Uterus (tissue), 4 donors: ENCODE measurements at places on chromosomes 12 and 14. TPM values are rescaled to one million over a fixed set of nuclear protein-coding genes. Genes with fewer than 3 reads are reported as not detected.

GRCh38 chr12:116855744-116856470, 25.3 kb downstream of the HRK start:
- DNase-seq, result no peak
- H3K27me3 ChIP-seq, result no peaks in the 10 kb centered on the region
- H3K36me3 ChIP-seq, result no peaks in the 10 kb centered on the region
- no peaks in the 10 kb centered on the region for H3K4me1 ChIP-seq
- H3K27ac ChIP-seq, result no peak overlapping the region

GRCh38 chr12:1804545-1805332, 15.6 kb upstream of the LRTM2 start:
- no peak overlapping the region for H3K27ac ChIP-seq
- H3K27me3 ChIP-seq, result no peaks in the 10 kb centered on the region
- peak; percentile 88 for DNase-seq
- no peaks in the 10 kb centered on the region for H3K4me1 ChIP-seq
- no peaks in the 10 kb centered on the region for H3K36me3 ChIP-seq

DNA sequence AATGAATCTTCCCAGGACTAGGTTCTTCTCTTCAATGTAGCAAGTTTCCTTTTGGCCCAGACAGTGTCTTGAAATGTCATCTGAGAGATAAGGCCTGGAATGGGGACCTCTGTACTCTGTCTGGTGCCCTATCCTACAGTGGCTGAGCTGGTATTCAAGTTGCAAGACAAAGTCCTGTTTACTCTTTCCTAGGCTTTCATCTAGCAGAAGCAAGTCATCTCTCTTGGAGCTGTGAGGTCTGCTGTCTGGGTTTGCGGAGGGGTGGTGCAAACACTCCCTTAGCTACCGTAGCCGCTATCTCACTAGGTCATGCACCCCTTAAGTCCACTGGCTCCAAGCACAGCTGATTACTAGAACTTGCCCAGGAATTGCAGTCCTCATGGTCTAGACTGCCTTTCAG, 149.7 kb upstream of the SLC16A7 start:
- no peaks in the 10 kb centered on the region for H3K4me1 ChIP-seq
- no peak for DNase-seq
- no peak overlapping the region for H3K4me3 ChIP-seq
- no peak overlapping the region for H3K27ac ChIP-seq

- DNase-seq, result no peak
- no peak overlapping the region for H3K4me3 ChIP-seq
- no peaks in the 10 kb centered on the region for H3K4me1 ChIP-seq
- no peaks in the 10 kb centered on the region for H3K27me3 ChIP-seq
Measured at GRCh38 chr14:91103116-91103515, 10.8 kb upstream of the DGLUCY start.

- DNase-seq, result no peak
- no peaks in the 10 kb centered on the region for H3K27me3 ChIP-seq
- no peaks in the 10 kb centered on the region for H3K4me1 ChIP-seq
- no peaks in the 10 kb centered on the region for H3K36me3 ChIP-seq
- no peak overlapping the region for H3K4me3 ChIP-seq
Measured at GRCh38 chr12:3920351-3921150, 47.4 kb upstream of the PARP11 start.

GRCh38 chr12:79658221-79658620, 32.5 kb downstream of the PAWR start:
- H3K4me1 ChIP-seq, result peaks cover 9% of the 10 kb centered on the region
- DNase-seq, result no peak
- no peak overlapping the region for H3K4me3 ChIP-seq
- H3K27ac ChIP-seq, result peak overlapping the region; percentile 32
- H3K27me3 ChIP-seq, result no peaks in the 10 kb centered on the region

- no peaks in the 10 kb centered on the region for H3K36me3 ChIP-seq
- DNase-seq, result no peak
- no peaks in the 10 kb centered on the region for H3K4me1 ChIP-seq
- no peaks in the 10 kb centered on the region for H3K27me3 ChIP-seq
- no peak overlapping the region for H3K27ac ChIP-seq
Measured at GRCh38 chr12:130792821-130793553, 46.1 kb downstream of the STX2 start.

DNA sequence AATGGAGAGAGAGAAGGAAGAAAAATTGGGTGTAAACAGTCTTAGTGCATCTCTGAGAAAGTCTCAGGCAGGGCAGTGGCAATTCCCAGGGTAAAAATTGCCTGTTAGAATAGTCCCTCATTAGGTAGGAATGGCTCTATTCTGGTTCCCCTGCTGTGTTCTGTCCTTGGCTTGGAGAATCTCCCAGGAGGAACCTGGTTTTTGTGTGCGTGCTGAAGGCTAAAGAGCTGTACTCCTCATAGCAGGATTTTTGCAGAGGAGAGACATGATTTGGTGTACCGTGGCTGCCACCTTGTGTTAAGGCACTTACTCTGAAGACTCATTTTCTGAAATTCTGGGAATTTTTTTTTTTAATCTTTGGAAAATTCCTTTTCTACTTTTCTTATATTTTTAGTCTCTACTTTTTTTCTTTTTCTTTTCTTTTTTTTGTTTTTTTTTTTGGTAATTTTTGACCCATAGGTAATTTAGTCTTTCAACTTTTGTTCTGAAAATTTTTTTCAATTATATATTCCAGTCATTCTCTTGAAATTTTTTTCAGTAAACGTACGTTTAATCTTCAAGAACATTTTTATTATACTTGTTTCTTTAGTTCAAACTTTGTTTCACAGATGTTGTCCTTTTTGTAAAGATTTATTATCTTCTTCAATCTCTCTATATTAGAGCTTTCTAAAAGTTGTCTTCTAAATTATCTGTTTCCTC, 63.8 kb downstream of the FBXO33 start:
- no peaks in the 10 kb centered on the region for H3K27me3 ChIP-seq
- H3K36me3 ChIP-seq, result no peaks in the 10 kb centered on the region
- H3K4me3 ChIP-seq, result no peak overlapping the region
- H3K27ac ChIP-seq, result no peak overlapping the region
- DNase-seq, result peak; percentile 33
- no peaks in the 10 kb centered on the region for H3K4me1 ChIP-seq

- H3K4me3 ChIP-seq, result no peak overlapping the region
- no peaks in the 10 kb centered on the region for H3K36me3 ChIP-seq
- H3K4me1 ChIP-seq, result peaks cover 3% of the 10 kb centered on the region
- DNase-seq, result no peak
Measured at GRCh38 chr12:25253371-25254068, 2.8 kb upstream of the KRAS start.

DNA sequence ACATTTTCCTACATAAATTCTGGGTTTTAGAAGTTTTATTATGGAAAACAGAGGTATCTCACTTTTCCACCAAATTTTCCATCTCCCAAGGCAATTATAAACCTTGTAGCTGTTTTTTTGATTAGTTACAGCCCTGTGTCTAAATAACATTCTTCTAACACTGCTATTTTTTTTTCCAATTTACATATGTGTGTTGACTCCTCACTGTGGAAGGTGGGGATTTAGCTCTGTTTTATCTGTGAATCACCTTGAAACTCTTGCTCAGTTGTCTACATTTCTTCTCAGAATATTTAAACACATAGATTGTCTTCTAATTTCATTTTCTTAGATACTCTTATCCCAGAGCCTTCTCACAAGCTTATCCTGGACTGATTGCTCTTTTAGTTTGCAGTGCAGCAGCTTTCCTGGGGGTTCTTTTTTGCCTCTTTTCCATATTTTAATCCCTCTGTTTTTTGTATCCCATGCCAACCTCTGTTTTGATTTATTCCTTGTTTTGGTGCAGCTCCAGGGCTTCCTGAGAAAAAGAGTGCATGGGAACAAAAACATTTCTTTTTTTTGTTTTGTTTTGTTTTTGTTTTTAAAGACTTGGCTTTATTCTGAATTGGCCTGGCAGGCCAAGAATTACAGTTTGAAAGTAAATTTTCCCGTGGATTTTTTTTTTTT, 36.7 kb downstream of the TBC1D15 start:
- no peak overlapping the region for H3K4me3 ChIP-seq
- no peaks in the 10 kb centered on the region for H3K4me1 ChIP-seq
- no peaks in the 10 kb centered on the region for H3K27me3 ChIP-seq
- H3K27ac ChIP-seq, result peak overlapping the region; percentile 44

- no peaks in the 10 kb centered on the region for H3K4me1 ChIP-seq
- no peak overlapping the region for H3K4me3 ChIP-seq
- H3K27ac ChIP-seq, result no peak overlapping the region
- no peaks in the 10 kb centered on the region for H3K36me3 ChIP-seq
Measured at GRCh38 chr14:92935446-92935845, 12.5 kb downstream of the CHGA start.

- no peak for DNase-seq
- H3K27ac ChIP-seq, result no peak overlapping the region
- H3K36me3 ChIP-seq, result no peaks in the 10 kb centered on the region
- H3K4me1 ChIP-seq, result no peaks in the 10 kb centered on the region
- H3K27me3 ChIP-seq, result no peaks in the 10 kb centered on the region
- no peak overlapping the region for H3K4me3 ChIP-seq
Measured at GRCh38 chr12:75913502-75914351, 117.8 kb downstream of the PHLDA1 start.

DNA sequence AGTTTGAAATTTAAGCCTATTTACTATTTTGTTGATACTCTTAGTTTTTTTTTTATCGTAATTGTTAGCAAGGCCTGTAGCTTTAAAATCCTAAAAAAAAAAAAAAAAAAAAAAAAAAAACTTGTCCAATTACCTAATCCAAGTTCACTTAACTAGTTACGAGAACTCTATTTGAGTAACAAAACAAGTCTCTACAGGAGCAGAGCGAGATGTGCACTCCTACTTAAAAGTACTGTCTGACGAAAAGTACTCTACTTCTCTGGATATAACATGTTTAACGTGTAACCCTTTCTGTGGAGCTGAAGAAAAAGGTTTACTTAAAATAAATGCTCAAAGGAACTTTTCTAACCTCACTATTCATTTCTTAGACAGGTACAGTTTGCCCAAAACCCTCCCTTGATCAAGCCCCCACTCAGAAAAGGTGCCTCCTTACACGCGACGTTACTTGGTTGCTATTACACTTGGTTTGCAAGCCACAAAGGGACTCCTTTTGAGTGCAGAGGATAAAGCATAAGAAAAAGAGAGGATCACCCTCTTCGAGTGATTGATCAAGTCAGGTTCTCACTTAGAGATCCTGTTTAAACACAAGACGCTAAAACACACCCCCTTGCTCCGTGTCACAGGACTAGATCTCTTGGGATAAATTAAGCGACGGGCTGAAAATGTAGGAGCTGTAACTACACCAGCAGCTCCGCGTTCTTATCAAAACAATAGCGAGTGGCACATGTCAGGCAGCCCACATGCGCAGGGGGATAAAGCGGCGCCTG, 2.2 kb downstream of the BAZ1A start:
- no peak for DNase-seq
- H3K4me3 ChIP-seq, result peak overlapping the region; percentile 83
- peak overlapping the region; percentile 97 for H3K27ac ChIP-seq

DNA sequence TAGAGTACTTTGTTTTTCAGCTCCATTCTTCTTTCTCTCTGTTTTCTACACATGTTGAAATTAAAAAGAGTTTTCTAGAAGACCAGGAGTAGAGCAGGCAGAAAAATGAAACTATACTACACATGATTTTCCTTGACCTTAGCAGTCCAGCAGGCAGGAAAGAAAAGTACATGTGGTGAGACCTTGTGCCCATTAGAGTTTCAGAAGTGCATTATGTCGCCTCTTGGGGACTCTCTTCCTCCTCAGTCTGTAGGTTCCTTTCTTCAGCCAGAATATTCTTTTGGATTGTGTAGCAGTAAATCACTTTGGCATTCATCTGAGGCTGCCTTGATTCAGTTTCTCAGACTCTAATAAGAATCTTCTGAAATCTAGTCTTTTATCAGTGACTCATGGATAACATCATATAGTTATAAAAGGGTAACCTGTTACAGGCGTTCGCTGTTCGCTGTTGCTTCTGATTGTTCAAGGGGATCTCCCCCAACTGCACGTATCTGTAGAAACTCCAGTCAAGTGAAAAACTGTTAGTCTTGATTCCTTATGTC, 161.8 kb downstream of the ANO4 start:
- no peak for DNase-seq
- H3K36me3 ChIP-seq, result no peaks in the 10 kb centered on the region
- no peaks in the 10 kb centered on the region for H3K4me1 ChIP-seq
- H3K27me3 ChIP-seq, result no peaks in the 10 kb centered on the region
- H3K27ac ChIP-seq, result no peak overlapping the region

GRCh38 chr12:46723629-46724419, 102.0 kb downstream of the SLC38A4 start:
- H3K4me3 ChIP-seq, result no peak overlapping the region
- no peak for DNase-seq
- H3K27me3 ChIP-seq, result no peaks in the 10 kb centered on the region
- H3K27ac ChIP-seq, result no peak overlapping the region
- no peaks in the 10 kb centered on the region for H3K4me1 ChIP-seq
- no peaks in the 10 kb centered on the region for H3K36me3 ChIP-seq

- DNase-seq, result no peak
- no peaks in the 10 kb centered on the region for H3K27me3 ChIP-seq
- no peak overlapping the region for H3K27ac ChIP-seq
Measured at GRCh38 chr14:20698018-20698329, 9.4 kb downstream of the ANG start.

DNA sequence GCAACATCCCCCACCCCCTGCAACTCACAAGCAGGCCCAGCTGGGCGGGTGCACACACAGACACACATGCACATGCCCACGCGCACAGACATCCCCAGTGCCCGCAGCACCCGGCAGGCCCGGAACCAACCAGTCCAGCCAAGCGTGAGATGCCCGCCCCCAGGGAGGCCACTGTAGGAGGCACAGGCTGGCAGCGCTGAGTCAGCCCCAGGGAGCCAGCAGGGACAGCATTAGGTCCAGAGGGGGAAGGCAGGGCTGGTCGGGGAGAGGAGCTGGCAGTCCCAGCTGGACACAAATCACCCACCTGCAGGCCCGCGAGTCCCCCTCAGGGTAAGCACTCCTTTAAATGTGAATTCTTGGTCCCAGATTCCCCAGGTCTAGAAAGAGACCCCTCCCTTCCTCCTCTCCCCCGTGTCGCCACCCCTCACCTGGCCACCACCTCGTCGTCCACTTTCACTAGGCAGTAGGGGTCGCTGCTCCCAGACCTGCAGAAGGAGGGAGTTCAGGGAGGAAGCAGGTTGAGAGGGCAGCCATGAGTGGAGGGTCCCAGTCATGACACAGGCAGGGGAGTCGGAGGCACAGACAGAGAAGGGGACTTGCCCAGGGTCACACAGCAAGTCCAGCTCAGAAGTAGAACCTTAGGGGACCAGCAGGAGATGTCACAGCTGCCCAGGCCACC, 5.0 kb downstream of the RASAL1 start:
- H3K4me3 ChIP-seq, result no peak overlapping the region
- H3K36me3 ChIP-seq, result no peaks in the 10 kb centered on the region
- no peaks in the 10 kb centered on the region for H3K4me1 ChIP-seq
- no peaks in the 10 kb centered on the region for H3K27me3 ChIP-seq
- no peak for DNase-seq

Gene UTP20
- 8.2 TPM for total RNA-seq

Gene LHX5
- not detected for total RNA-seq

Gene HOXC13
- total RNA-seq, result not detected

Gene OR9K2
- not detected for total RNA-seq

Gene C1QL4
- not detected for total RNA-seq

Gene PTPN21
- 6.5 TPM for total RNA-seq

Gene CELA1
- total RNA-seq, result not detected

Gene DAO
- total RNA-seq, result not detected

Gene DLGAP5
- total RNA-seq, result not detected

Gene TMEM229B
- total RNA-seq, result 0.88 TPM

Gene SAMD4A
- 46.9 TPM for total RNA-seq

Gene LMNTD1
- not detected for total RNA-seq

Gene CLEC14A
- total RNA-seq, result 39.7 TPM

Gene ST8SIA1
- total RNA-seq, result 8.6 TPM

Gene RDH11
- 19.1 TPM for total RNA-seq

Gene KIAA0586
- total RNA-seq, result 3.6 TPM

Gene HEBP1
- total RNA-seq, result 62.8 TPM

Gene CMA1
- total RNA-seq, result not detected

Gene ADCY4
- total RNA-seq, result 138 TPM

Gene IL26
- total RNA-seq, result not detected

Gene SLCO1B1
- not detected for total RNA-seq

Gene VPS37B
- total RNA-seq, result 21.6 TPM

Gene NUP107
- 114 TPM for total RNA-seq
